Tibial nerve (tissue), 4 donors: ENCODE measurements at places on chromosomes 7 and 10.

- no peak for DNase-seq
Measured at GRCh38 chr7:146956321-146956720, 839.7 kb downstream of the CNTNAP2 start.

DNA sequence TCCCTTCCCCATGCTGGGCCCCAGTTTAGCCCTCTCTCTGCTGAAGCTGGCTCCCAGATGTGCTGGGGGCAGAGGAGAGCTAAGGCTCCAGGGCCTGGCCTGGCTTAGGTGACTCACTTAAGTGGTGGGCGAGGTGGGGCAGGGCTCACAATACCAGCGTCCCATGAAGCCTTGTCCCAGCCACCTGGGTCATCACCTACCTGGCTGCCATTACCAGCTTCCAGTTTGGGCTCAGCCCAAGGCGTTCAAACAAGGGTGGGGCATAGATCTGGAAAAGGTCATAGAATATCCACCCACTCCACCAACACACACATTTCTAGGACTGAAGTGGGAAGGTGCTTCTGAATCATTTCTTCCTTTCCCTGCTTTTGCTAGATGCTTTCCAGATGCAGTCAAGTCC, 8.3 kb downstream of the KAZALD1 start:
- DNase-seq: no peak

GRCh38 chr10:112176543-112176942, 7.0 kb downstream of the GPAM start:
- no peak for DNase-seq

DNA sequence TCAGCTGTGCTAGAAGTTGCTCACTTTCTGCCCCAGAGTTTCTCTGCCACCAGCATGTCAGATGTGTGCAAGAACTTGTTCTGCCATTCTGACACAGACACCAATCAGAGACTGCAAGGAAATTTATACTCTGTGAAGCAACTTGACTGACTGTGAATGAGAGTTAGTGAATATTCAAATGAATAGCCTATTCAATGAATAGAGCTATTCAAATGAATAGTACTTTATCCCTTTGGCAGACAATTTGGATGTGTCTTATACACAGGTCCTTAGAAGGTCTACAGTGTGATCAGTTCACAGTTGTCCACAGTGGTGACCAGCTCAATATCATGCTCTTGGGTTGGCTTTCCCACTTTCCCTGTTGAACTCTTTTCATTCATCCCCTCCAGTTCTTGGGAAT, 138.1 kb downstream of the MACC1 start:
- DNase-seq: no peak

- DNase-seq: no peak
Measured at GRCh38 chr7:31981874-31982390, 88.3 kb downstream of the PDE1C start.

DNA sequence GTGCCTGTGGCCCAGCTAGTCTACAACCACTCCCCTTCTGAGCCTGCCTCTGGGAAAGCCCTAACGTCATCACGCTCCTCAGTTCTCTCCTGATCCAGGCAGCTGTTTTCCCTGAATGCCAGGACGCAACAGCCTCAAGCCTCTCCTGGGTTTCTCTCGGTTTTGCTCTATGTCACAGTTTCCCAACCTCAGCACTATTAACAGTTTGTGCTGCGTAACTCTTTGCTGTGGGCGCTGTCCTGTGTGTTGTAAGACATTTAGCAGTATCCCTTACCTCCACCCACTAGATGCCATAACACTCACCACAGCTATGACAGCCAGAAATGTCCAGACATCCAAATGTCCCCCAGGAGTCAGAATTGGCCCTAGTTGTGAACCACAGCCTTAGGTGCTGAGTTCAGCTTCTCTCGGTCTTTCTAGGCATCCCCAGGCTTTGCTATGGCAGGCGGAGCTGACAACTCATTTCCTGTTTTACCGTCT, 226.3 kb upstream of the NPVF start:
- peak; percentile 30 for DNase-seq
